ENCODE measurements at places on chromosomes 12 and 14. TPM values are rescaled to one million over a fixed set of nuclear protein-coding genes. Genes with fewer than 3 reads are reported as not detected.

DNA sequence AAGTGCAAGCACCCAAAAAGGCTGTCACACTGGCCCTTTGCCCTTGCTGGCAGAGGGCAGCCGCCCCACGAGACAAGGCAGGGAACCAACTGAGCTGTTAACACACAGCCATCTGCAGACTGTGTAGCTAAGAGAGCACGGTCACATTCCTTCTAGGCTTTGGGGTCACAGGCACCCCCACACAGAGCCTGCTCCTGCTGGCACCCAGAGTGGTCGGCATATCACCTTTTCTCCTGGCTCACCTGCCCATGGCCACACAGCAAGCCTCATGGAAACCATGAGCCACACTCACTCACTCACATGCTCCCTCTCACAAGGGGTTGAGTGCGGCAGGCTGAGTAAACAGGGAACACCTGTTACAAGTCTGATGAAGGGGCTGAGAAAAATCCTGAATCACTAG lies 214.5 kb downstream of the PCNX1 start:
- DNase-seq = no peak

- no peak for DNase-seq
These were observed 57.7 kb downstream of the ETNK1 start for GRCh38 chr12:22682663-22683062.

DNA sequence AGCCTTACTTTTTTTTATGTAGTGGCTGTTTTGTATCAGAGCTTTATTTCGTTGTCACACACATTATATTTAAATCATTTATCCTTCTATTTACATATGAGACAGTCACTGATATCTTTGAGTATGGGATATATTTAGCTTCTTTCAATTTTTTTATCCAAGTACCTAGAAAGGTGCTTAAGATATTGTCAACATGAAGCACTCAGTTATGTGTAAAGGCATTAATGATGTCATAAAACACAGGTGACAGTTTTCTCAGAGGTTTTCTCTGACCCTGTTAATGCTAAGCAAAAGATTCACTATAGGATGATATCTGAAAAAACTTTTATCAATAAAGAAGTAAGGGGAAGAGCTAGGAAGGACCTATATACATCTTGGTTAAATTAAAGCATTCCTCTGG lies 23.2 kb downstream of the LRFN5 start:
- DNase-seq = no peak

DNA sequence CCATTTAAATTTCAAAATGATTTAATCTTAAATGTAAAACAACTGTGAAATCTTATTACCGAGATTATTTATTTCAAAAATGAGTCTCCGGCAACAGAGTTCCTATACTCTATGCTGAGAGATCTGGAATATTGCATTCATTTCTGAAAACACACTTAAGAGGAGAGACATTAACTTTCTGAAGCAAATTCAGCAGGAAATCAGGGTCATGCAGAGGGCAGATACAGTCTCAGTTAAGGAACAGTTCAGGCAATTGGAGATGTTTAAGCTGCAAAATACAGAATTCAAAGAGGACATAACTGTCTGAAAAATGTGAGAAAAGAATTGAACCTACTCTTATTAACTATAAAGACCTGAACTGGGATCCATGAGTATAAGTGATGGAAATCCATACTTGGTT lies 320.7 kb downstream of the PAWR start:
- DNase-seq = no peak

- DNase-seq = no peak
These were observed 8.4 kb downstream of the OASL start for GRCh38 chr12:121030576-121031212.

GRCh38 chr12:112304436-112304835 lies 77.8 kb downstream of the HECTD4 start:
- DNase-seq = no peak

DNA sequence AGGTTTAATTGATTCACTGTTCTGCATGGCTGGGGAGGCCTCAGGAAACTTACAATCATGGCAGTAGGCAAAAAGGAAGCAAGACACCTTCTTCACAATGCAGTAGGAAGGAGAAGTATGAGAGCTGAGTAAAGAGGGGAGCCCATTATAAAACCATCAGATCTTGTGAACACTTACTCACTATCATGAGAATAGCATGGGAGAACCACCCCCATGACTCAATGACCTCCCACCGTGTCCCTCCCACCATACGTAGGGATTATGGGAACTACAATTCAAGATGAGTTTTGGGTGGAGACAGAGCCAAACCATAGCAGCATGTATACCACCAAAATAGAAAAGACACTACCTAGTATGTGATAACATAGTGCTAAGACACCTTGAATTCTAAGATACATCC lies 2.9 kb upstream of the HMGA2 start:
- no peak for DNase-seq

GRCh38 chr14:100609331-100609870 lies 22.2 kb upstream of the BEGAIN start:
- DNase-seq = no peak

DNA sequence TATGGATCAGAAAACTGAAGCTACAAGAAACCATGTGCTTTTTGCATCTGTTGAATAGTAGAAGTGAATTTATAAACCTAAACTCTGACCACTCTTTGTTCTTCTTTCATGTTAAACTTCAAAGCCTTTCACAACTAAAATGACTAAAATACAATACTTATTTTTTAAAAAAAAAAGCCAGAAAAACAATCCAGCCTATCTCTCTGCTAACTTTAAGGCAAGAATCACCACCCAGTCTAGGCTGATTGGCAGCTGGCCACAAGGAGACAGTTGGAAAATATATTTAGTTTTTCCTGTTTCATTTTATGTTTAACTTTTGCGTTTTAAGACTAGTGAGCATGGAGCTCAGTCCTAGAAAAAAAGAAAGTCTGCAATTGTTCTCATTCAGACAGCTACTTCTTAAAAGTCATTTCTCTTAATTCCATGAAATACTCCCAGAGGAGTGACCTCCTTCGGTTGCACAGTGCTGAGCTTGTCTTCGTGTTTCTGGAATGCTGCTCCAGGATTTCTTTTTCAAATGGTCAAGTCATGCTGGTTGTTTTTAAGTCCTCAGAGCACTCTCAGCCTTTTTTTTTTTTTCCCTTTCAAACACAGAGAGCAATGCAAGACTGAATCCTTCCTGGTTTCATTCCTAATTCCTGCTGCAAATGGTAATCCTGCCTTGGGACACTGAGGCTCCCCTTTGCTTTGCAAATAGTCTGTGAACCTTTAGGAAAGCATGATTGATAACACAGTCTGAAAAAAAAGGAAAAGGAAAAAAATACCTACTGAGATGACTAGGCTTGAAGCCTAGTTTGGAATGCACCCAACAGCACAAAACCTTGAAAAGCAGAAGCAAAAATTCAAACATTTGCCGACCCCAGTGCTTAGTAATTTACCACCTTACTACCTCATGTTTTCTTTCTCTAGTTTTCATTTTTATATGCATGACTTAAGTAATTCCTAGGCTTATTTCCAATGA lies 233.3 kb upstream of the DAAM1 start:
- DNase-seq = no peak

DNA sequence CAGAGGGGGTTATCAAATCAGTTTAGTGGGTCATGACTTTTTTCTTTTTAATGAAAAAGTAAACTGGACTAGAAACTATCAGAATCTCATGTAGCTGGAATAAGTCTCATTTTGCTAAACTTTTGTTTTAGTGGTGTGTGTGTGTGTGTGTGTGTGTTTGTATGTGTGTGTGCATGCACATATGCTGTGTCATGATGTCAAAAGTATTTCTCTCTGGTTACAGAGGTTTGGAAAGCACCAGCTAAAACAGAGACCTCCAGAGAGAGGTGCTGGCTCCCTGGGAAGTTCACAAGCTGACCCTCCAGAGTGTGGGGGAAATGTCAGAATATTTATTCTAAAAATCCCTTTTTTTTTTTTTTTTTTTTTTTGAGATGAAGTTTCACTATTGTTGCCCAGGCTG lies 114.7 kb downstream of the LGMN start:
- no peak for DNase-seq

DNA sequence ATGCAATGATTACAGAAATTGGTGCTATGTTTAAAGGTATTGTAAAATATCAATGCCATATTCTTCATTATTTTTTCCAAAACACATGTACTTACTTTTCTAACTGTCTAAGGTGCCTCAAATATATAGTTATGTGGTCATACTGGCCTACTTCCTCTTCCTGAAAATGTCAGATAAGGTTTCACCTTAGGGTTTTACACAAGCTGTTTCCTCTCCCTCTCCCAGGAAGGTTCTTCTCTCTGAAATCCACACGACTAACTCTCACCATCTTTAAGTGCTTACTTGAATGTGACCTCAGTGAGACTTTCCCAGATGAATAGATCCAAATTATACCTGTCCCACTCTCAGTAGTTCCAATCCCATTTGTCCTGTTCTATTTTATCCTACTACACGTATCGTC lies 11.6 kb upstream of the CLEC4D start:
- DNase-seq = no peak

- DNase-seq = no peak
These were observed 13.9 kb downstream of the RTL1 start for GRCh38 chr14:100889641-100890040.

- DNase-seq = no peak
These were observed 79.9 kb downstream of the DAD1 start for GRCh38 chr14:22509036-22509709.

GRCh38 chr14:100885617-100886016 lies 17.9 kb downstream of the RTL1 start:
- DNase-seq = no peak

DNA sequence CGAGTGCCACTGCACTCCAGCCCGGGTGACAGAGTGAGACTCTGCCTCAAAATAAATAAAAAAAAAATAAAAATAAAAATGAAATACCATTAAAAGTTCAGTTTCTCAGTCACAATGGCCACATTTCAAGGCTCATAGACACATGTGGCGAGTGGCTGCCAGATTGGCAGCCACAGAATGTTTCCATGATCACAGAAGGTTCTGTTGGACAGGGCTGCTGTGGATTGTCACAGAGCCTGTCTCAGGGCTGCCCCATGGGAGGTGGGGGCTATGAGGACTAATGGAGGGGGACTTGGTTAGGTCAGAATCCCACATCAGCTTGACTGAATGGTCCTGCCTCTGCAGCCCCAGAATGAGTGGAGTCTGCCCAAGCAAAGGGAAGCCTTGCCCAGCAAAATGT lies 3.8 kb upstream of the PLA2G1B start:
- DNase-seq = no peak

- DNase-seq = no peak
These were observed 86.3 kb downstream of the SEC23A start for GRCh38 chr14:39016733-39017095.

- no peak for DNase-seq
These were observed 89.5 kb downstream of the FBXO33 start for GRCh38 chr14:39342768-39343167.

GRCh38 chr12:98639491-98639890 lies 5.1 kb downstream of the IKBIP start:
- no peak for DNase-seq

GRCh38 chr12:89245090-89245489 lies 107.2 kb downstream of the DUSP6 start:
- DNase-seq = no peak

DNA sequence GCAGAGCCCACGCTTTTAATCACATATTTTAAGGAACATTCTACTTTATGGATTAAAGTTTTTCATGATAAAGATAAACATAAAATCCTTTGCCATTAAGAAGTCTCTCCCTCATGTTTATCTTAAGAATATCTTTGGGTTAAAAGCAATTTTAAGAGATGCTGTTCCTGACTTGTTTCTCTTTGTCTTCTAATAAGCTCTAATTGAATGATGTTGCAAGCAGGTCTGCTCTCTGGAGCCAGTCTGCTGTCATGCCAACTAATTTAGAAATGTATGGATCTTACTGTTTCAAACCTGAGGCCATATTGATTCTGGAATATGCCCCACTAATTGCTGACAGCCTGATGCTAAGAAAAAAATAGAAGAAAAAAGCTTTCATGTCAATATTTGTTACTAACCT lies 173.6 kb downstream of the TTC8 start:
- no peak for DNase-seq

DNA sequence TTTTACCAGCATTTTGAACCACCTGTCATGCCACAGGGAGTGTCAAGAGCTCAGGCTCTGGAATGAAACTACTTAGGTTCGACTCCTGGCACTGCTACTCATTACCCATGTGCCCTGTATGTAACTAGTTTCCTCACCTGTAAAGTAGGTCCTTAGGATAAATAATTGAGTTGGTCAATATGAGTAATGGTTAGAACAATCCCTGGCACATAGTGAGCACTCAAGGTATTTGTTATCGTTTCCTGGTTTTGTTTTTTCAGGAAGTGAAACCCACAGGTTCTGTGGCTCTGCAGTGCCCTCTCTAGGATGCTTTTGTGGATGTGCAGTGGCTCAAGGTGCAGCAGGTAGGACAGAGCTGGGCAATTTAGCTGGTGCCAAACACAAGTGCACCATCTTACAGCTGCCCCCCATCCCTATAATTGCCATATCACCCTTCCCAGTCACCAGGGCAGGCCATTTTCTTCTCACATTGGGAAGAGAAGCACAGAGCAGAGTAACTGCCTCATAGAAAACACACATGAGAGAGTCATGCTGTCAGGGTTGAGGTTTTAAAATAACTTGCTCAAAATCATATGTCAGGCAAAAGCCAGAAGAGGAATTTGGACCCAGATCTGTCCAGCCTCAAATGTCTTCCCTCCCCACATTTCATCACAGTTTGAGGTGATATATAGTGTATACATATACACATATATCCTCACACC lies 297.5 kb downstream of the RPAP3 start:
- DNase-seq = no peak

GRCh38 chr12:122182887-122183587 lies at the start of gene LRRC43:
Gene LRRC43 (plus strand): TSS chr12:122183123. CDS start chr12:122183145, 22 bp downstream.
- DNase-seq = no peak

- DNase-seq = no peak
These were observed 18.7 kb upstream of the CPM start for GRCh38 chr12:68951652-68952051.

- DNase-seq = no peak
These were observed 54.1 kb upstream of the ARHGAP5 start for GRCh38 chr14:32022938-32023466.

- DNase-seq = no peak
These were observed 2.5 kb downstream of the RASAL1 start for GRCh38 chr12:113133036-113133435.

Gene SMIM41
- not detected for total RNA-seq

Gene DAO
- total RNA-seq = not detected

Gene PRH2
- not detected for total RNA-seq

Gene PLXNC1
- total RNA-seq = 0.55 TPM

Gene SYNDIG1L
- total RNA-seq = not detected

Gene KRT3
- not detected for total RNA-seq

Gene BCL11B
- total RNA-seq = 2.3 TPM

Gene CIROP
- not detected for total RNA-seq

Gene TSHR
- not detected for total RNA-seq

Gene MDGA2
- total RNA-seq = 0.62 TPM
